Mesenchymal stem cell (in vitro differentiated cells and primary cell): ENCODE measurements at places on chromosomes 6 and 20.

- peak; percentile 3 for DNase-seq
Observed at GRCh38 chr20:41632896-41633295, 14.7 kb upstream of the CHD6 start.

DNA sequence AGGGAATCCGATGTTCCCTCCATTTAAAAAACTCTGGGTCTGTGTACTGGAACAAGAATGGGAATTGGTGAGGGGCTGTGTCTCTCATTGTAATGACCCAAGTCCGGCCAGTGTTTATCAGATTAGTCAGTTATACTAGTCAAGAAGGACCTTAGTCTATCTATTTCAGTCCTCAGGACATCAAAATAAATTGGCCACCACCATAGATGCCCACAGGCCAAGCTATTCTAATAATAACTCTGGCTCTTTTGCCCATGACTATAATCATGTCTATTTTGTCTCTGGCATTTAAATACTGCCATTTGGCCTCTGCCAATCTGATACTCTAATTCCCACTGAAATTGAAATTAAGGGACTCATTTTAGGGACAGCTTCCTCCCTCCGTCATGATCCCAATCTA is 37.8 kb downstream of the ELOVL4 start:
- no peak for DNase-seq

GRCh38 chr6:168596344-168596743 is 155.4 kb downstream of the SMOC2 start:
- no peak for DNase-seq

GRCh38 chr6:160986851-160987250 is 4.7 kb upstream of the MAP3K4 start:
- DNase-seq = no peak

GRCh38 chr6:134317471-134318131 is at the start of gene SGK1:
Gene SGK1 (minus strand): TSS chr6:134318112. CDS start chr6:134317460, 652 bp downstream.
- DNase-seq = peak; percentile 48

DNA sequence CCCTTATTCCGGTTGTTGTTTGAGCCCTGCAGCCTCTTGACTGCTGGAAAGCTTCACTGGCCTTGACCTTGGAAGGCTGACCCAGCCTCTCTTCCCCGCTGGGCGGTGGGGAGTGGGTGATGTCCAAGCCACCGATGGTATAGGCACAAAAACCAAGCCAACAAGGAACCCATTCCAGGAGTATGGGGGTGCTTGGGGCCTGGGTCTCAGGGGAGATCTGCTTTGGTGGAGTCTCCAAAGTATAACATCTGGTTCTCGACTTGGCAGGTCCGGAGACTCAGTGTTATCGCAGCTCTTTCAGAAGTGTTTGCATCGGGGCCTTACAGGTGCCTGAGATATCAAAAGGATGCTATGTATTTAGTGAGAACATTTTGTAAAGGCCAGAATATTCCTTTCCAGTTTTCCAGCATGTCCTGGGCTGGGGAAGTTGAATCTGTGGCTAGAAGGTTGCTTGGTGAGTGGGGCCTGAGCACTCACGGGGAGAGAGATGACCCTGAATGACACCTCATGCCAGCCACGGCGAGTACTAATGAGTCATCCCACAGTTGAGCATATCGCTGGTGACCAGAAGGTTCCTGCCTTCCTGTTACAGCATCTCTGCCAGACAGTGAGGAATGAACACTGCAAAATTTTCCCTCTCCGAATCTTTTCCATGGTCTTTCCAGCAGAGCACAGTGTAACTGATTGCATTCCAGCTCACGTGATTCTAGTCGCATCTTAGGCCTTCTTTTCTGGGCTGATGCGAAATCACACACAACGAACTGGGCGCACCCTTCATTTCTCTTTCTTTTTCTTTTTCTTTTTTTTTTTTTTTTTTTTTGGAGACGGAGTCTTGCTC is 133.9 kb downstream of the ZDHHC14 start:
- peak; percentile 72 for DNase-seq

- DNase-seq = no peak
Observed at GRCh38 chr6:1624058-1624850, 14.5 kb downstream of the FOXC1 start.

GRCh38 chr20:46998477-46999240 is 104.0 kb downstream of the EYA2 start:
- no peak for DNase-seq

- DNase-seq = no peak
Observed at GRCh38 chr6:140289186-140289585, 914.7 kb upstream of the CITED2 start.

DNA sequence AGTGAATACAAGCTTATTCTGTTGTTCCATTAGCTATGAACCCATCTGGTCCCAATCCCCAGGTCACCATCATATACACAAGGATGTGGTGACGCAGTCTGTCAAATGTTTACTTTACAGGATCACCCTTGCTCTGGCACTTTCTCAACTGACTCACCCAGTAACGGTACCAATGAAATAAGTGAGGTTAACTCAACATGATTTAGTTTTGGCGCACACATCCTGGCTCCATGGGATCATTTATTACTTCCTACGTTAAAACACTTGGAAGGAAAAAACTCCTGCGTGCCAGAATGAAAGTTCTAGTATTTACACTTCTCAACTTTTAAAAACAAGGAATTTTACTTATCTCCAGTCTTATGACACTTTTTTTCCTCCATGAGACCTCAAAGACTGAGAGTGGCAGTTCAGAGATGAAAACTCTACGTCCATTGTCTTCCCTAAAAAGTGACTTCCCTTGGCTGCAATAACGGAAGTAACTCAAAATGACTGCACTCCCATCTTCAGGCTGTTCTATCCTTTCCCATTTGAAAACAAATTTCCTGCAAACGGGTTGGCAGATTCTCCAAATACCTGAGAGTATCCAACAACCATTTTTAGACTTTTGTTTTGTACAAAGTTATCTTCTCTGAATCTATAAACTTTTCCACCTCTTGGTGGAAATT is 15.9 kb downstream of the AGPAT4 start:
- DNase-seq = peak; percentile 98

GRCh38 chr6:40848868-40849514 is 190.0 kb downstream of the UNC5CL start:
- DNase-seq = no peak

GRCh38 chr20:58552366-58552934 is 37.3 kb upstream of the APCDD1L start:
- no peak for DNase-seq
